ENCODE measurements at places on chromosomes 7 and 10.

GRCh38 chr10:97876402-97876801 is 26.8 kb downstream of the GOLGA7B start:
- DNase-seq = no peak

GRCh38 chr10:60513281-60513680 is 123.6 kb upstream of the ANK3 start:
- no peak for DNase-seq

DNA sequence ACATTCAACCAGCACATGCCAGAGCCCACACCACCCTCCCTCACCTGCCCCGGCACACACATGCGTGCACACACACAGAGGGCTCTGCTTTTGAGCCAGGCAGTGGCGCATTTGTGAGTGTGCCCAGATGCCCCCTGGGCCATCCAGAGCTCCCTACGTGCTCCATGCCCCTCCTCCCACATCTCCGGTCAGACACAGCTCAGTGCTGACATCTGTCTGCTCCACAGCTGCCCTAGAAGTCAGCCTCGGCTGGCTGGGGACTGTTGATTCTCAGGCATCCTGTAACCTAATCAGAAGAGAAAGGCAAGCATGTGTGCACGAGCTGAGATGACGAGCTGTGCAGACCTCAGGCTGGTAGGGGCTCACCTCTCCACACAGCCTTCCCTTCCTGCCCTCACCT is 135.1 kb downstream of the ZMIZ1 start:
- DNase-seq = no peak

DNA sequence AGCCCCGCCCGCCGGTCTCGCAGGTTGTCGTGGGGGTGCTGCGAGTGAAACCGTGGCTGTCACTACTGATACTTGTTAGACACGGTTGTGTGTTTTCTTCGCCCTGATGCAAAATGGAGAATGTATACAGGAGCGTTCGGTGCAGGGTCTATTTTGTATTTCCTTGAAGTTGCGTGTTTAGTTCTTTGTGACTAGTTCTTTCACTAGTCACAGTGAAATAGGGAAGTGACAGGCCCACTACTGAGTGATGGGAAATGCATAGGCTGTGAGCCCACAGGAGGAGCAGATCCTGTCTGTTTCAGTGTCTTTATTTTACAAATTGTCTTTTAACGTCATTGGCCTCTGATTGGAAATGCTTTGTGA is 675 bp downstream of the ABRAXAS2 start:
- DNase-seq = peak; percentile 19

DNA sequence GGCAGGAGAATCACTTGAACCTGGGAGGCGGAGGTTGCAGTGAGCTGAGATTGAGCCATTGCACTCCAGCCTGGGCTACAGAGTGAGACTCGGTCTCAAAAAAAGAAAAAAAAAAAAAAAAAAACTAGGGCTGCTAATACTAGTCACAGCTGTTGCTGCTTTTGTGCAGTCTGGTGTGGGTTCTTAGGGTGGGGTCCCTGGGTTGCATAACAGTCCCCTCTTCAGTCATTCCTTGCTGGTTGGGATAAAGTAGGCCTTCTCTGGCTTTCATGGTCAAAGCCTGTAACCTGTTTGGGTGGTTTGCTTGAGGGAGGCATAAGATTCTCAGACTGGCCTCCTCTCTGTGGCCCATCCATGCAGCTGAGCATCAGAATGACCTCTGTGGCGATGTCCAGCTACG is 14.1 kb downstream of the SSMEM1 start:
- DNase-seq = no peak

DNA sequence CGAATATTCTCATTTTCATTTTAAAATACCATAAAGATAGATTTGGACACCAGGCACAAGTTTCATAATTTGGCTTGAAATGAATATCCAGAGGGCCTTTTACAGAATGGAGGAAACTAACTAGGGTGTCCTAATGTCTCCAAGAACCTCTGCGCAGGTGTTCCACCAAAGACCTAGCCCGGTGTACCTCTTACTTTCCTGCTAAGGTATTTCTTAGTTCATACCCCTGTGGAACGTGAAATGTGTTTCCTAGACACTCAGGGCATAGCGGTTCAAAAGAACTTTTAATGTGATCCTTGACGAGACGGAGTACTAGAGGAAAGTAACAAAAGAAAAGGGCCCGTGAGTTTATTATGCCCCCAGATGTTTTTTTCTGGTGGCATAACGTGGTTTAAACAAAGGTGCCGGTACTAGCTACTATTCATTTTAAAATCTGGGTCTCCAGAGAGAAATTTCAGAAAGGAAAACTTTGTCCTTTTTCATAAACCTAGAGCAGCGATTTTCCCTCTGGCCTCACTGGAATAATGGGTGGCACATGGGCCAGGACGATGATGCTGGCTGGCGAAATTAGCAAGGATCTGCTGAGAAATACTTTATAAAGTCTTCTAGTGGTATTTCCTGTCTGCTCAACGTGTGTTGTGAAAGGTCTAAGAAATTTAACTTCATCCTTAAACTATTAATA is 1.4 kb downstream of the APBB1IP start:
- no peak for DNase-seq

GRCh38 chr10:89700923-89701241 is 508 bp upstream of the KIF20B start:
- DNase-seq = no peak

GRCh38 chr7:152893801-152894294 is 134.3 kb downstream of the ACTR3B start:
- DNase-seq = no peak

DNA sequence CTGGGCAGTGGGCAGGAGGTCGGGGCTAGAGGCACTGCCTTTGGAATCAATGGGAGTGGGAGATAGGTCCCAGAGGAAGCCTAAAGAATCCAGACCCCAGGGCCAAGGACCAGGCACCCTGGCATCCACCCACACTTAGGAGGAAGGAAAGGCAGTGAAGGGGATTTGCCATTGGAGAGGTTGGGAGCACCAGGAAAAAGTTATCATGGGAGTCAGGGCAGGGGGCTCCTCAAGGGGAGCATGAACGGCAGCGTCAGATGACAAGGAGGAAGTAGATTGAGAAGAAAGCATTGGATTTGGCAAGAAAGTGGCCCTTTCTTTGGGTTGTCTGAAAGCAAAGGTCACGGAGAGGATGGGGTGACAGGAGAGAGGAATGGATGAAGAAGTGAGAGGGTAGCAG is 142.8 kb downstream of the ADAM12 start:
- no peak for DNase-seq

GRCh38 chr7:20203316-20203715 is 13.9 kb downstream of the MACC1 start:
- DNase-seq = no peak

- no peak for DNase-seq
Observed at GRCh38 chr10:132626019-132626760, 88.6 kb downstream of the INPP5A start.

GRCh38 chr7:131517218-131517923 is 39.1 kb downstream of the PODXL start:
- DNase-seq = no peak

- DNase-seq = no peak
Observed at GRCh38 chr10:124370426-124370825, 48.3 kb downstream of the OAT start.

DNA sequence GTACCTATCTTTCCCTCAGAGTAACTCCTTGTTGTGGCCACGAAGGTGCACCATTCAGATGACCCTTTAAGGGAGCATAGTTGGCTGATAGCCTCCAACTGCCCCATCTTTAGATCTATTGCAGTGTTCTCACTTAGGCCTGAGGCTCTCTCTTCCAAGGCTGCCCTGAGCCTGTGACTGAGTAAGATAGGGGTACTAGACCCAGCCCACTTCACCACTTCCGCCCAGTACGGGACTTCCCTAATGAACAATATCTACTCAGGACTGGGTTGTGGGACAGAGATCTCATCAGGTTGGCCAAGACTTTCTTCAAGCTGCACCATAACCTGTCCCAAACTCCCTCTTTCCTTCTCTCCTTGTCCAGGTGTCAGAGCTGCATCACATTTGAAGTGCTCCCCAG is 5.7 kb upstream of the GNAI1 start:
- DNase-seq = peak; percentile 2

DNA sequence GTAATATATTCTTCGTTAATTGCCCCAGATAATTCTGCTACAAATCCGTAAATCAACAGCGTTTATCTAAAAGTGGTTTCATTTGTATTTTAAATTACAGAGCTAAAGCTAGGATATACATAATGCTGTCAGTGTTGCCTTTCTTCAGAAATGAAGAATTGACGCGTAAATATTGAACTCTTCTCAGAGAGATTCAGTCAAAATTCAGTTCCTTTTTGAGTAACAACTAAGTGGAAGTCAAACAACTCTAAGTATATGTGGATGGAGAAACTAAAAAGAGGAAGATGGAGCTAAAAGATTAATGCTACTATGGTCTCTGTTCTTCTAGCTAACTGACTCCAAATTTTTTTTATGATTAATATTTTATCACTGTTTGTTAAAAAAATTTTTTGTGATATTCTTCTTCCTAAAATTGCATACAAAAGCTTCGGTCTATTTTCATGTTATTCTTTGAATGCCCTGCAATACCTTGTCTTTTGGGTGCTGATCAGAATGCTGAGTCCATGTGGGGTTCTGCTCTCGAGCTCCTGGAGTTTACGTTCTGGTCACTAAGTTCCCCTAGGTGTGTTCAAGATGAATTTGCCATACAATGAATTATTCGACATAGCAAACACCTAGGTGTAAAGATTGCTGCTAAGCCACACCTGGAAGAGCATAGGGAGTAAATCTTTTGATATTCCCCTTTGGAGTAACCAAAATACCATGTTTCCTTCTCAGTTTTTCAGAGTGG is 20.7 kb downstream of the MDFIC start:
- DNase-seq = no peak

- no peak for DNase-seq
Observed at GRCh38 chr7:8146788-8147413, 115.1 kb downstream of the ICA1 start.

DNA sequence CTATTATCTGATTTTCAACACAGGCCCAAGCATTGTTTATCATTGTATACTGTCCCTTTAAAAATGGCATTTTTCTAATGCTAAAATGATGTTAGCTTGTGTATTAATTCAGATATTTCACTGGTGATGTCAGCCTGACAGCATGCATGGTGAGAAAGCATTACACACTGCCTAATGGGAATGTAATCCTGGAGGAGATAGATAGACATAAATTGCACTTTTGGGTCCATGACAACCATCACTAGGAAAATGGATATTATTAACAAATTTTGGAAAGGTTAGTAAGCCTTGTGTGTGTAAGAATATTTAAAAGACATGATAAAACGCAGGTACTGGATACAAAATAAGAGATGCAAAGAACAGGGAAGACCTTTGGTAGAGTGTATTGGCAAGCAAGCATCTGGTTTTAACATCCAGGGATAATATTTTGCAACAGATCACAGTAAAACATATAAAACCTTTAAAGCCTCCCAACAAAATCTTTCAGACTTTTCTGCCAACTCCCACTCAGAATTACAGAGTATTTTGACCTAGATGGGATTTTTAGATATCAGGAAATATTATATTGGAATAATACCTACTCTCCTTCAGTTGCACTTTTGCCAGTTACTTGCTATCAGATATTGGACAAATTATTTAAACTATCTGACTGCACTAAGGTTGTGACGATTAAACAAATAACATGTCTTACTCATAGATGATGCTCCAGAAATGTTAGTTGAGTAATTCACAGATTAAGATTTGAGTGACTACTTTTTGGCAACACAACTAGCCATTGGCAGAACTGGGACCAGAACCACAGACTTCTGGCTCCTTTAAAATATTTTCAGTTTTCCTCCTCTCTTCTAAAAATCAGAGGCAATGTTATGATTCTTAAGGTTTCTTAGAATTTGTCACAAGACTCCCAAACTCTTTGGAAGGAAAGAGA is 291.6 kb upstream of the SEMA3C start:
- no peak for DNase-seq
